ENCODE measurements at places on chromosomes 3 and 15. TPM values are rescaled to one million over a fixed set of nuclear protein-coding genes. Genes with fewer than 3 reads are reported as not detected.

DNA sequence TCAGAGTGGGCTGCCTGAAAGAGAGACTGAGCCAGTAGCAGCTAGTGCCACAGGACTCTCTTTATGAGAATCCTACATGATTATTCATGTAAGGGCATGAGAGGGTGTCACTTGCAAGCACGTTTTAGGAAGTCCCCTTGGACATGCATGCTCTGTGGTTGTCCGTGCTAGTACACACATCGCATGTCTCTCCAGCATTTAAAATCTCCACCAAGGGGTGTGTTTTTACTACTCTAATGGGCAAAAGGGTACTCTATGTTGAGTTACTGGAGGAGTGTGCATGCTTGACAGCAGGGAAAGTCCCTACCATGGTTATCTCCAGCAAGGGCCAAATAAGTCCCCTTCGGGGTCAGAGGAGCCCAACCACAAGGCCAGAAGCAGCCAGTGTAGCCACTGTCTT, 70.7 kb downstream of the DCLK3 start:
- H3K4me3 ChIP-seq: no peak overlapping the region
- H3K27me3 ChIP-seq: peaks cover 2% of the 10 kb centered on the region
- DNase-seq: no peak
- H3K36me3 ChIP-seq: no peaks in the 10 kb centered on the region
- no peak overlapping the region for H3K27ac ChIP-seq
- no peaks in the 10 kb centered on the region for H3K4me1 ChIP-seq

Gene SLC22A14
- not detected for total RNA-seq

- H3K27ac ChIP-seq: no peak overlapping the region
- H3K4me1 ChIP-seq: no peaks in the 10 kb centered on the region
- DNase-seq: no peak
- H3K27me3 ChIP-seq: peaks cover 35% of the 10 kb centered on the region
These were observed 161.2 kb upstream of the ABI3BP start for GRCh38 chr3:101154401-101154800.

Gene LYZL4
- total RNA-seq: not detected

GRCh38 chr3:159458982-159459381, 529.7 kb upstream of the IL12A start:
- H3K4me3 ChIP-seq: no peak overlapping the region
- H3K27me3 ChIP-seq: no peaks in the 10 kb centered on the region
- H3K27ac ChIP-seq: no peak overlapping the region
- no peaks in the 10 kb centered on the region for H3K4me1 ChIP-seq

Gene CHRM5
- not detected for total RNA-seq

Gene CD96
- 40.8 TPM for total RNA-seq

Gene MLF1
- 3.4 TPM for total RNA-seq

Gene INSYN1
- total RNA-seq: not detected

Data from activated CD4-positive, alpha-beta T cell treated with anti-CD3 and anti-CD28 coated beads for 36 hours (primary cell).